ENCODE measurements at places on chromosomes 1 and 21. TPM values are rescaled to one million over a fixed set of nuclear protein-coding genes. Genes with fewer than 3 reads are reported as not detected.

GRCh38 chr1:107415241-107415640 lies 274.4 kb downstream of the NTNG1 start:
- no peaks in the 10 kb centered on the region for H3K27me3 ChIP-seq
- no peak overlapping the region for H3K4me3 ChIP-seq
- H3K36me3 ChIP-seq: no peaks in the 10 kb centered on the region
- no peaks in the 10 kb centered on the region for H3K4me1 ChIP-seq
- H3K27ac ChIP-seq: no peak overlapping the region

- H3K27ac ChIP-seq: no peak overlapping the region
- H3K4me1 ChIP-seq: no peaks in the 10 kb centered on the region
- H3K36me3 ChIP-seq: no peaks in the 10 kb centered on the region
- H3K4me3 ChIP-seq: no peak overlapping the region
- no peak for DNase-seq
- no peaks in the 10 kb centered on the region for H3K27me3 ChIP-seq
Measured at GRCh38 chr1:32486463-32487113, 21.7 kb downstream of the ZBTB8B start.

- no peaks in the 10 kb centered on the region for H3K36me3 ChIP-seq
- H3K4me1 ChIP-seq: peaks cover 10% of the 10 kb centered on the region
- H3K4me3 ChIP-seq: no peak overlapping the region
- no peak overlapping the region for H3K27ac ChIP-seq
- no peaks in the 10 kb centered on the region for H3K27me3 ChIP-seq
Measured at GRCh38 chr1:238951809-238952208, 434.6 kb upstream of the CHRM3 start.

DNA sequence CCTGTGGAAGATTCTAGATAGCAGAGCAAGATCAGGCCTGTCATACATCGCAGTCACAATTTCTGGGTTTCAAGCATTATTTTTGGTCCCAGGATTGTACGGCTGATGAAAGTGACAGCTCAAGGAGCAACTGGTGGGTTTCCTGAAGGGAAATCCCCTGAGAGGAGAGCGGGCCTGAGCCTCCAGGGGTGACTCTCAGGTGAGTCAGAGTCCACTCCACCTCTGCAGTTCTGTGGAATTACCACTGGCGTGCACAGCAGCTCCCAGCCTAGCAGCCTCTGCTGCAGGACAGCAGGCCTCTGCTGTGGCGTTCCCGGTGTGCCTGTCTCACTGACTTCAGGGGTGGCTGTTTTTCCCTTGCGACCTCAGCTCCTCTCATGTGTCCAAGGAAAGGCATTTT lies 24.4 kb downstream of the SLC66A1 start:
- no peaks in the 10 kb centered on the region for H3K36me3 ChIP-seq
- no peaks in the 10 kb centered on the region for H3K27me3 ChIP-seq
- DNase-seq: no peak
- H3K4me3 ChIP-seq: no peak overlapping the region
- no peaks in the 10 kb centered on the region for H3K4me1 ChIP-seq

Gene MAP7D1
- total RNA-seq: 15.1 TPM

DNA sequence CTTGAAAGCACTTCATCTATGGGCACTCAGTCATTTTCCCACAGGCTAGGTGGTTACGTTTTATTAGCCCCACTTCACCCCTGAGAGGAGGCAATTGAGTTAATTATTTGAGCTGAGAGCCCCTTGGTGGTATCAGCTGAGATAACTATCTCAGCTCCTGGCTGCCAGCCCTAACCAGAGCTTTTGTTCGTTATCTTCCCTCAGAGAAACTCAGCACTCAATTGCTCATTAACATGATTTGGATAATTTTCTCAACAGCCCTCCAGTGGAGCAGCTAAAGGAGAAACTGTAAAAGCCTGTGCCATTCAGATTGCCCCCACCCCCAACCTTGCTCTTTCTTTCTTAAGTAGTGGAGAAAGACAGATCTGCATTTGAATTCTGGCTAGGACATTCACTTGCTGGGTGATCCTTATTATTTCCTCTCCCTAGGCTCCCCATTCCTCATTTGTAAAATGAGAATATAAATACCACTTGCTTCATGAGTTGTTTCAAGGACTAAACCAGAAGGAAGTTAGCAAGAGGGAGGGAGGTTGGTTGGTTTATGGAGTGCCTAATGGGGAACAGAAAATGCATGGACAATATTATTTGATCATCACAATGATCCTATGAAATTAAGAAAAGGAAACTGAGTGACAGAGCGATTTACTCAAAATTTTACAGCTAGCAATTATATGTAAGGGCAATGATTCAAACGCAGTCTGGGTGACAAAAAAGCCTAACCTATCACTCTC lies 218.7 kb upstream of the FGGY start:
- no peaks in the 10 kb centered on the region for H3K27me3 ChIP-seq
- no peak overlapping the region for H3K4me3 ChIP-seq
- DNase-seq: no peak
- no peaks in the 10 kb centered on the region for H3K36me3 ChIP-seq
- no peaks in the 10 kb centered on the region for H3K4me1 ChIP-seq
- no peak overlapping the region for H3K27ac ChIP-seq

Gene IGSF3
- total RNA-seq: 0.92 TPM

- H3K4me1 ChIP-seq: no peaks in the 10 kb centered on the region
- no peak for DNase-seq
- H3K4me3 ChIP-seq: no peak overlapping the region
- H3K27me3 ChIP-seq: no peaks in the 10 kb centered on the region
- H3K27ac ChIP-seq: no peak overlapping the region
Measured at GRCh38 chr1:181390410-181391077, 92.8 kb upstream of the CACNA1E start.

All from liver (tissue), 10 donors.